ENCODE measurements at places on chromosomes 4 and X.

- DNase-seq, result no peak
These were observed 7.1 kb upstream of the CNOT6L start for GRCh38 chr4:77826275-77826674.

GRCh38 chr4:41882625-41883347 is 52.4 kb upstream of the TMEM33 start:
- peak; percentile 89 for DNase-seq

- DNase-seq, result no peak
These were observed 21.1 kb downstream of the FLNA start for GRCh38 chrX:154353172-154353843.

DNA sequence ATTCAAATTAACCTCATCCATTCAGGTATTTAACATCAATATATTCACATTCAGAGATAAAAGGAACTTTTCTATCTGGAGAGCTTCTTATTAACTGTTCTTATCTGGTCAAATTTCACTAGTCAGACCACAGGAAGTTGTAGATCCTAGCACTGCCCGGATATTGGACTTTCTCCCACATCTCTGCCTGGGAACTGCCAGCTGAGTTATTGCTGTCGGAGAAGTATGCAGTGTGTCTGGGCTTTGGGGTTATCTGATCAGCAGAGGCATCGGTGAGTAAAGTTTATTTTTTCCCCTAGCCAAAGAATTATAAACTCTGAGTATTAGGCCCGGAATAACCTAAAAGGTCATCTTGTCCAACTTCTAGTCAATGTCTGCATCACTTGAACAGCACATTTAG is 45.1 kb downstream of the OR13H1 start:
- DNase-seq, result no peak

GRCh38 chr4:110963662-110964280 is 340.9 kb upstream of the PITX2 start:
- no peak for DNase-seq

- DNase-seq, result no peak
These were observed 189.9 kb upstream of the ANXA3 start for GRCh38 chr4:78361621-78362120.

- no peak for DNase-seq
These were observed 25.6 kb upstream of the SMIM10L2A start for GRCh38 chrX:135396109-135396508.

DNA sequence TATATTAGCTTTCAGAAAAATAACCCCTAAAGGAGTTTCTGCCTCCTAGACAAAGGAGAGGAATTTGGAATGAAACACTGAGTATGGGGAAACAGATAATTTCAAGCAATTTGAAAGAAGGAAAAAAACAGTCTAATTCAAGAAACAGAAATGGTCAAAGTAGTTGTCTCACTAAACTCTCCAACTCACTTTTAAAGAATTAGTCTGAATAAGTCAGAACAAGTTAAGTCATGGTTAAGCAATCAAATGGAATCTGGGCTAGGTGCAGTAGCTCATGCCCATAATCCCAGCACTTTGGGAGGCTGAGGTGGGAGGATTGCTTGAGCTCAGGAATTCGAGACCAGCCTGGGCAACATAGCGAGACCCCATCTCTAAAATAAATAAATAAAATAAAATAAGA is 95.7 kb upstream of the GRIA3 start:
- DNase-seq, result no peak

GRCh38 chr4:88585917-88586316 is 6.4 kb upstream of the HERC3 start:
- DNase-seq, result no peak

- DNase-seq, result no peak
These were observed 199.4 kb upstream of the CENPE start for GRCh38 chr4:103397541-103397940.

- DNase-seq, result no peak
These were observed 399.5 kb downstream of the NKX6-1 start for GRCh38 chr4:84099599-84099998.

DNA sequence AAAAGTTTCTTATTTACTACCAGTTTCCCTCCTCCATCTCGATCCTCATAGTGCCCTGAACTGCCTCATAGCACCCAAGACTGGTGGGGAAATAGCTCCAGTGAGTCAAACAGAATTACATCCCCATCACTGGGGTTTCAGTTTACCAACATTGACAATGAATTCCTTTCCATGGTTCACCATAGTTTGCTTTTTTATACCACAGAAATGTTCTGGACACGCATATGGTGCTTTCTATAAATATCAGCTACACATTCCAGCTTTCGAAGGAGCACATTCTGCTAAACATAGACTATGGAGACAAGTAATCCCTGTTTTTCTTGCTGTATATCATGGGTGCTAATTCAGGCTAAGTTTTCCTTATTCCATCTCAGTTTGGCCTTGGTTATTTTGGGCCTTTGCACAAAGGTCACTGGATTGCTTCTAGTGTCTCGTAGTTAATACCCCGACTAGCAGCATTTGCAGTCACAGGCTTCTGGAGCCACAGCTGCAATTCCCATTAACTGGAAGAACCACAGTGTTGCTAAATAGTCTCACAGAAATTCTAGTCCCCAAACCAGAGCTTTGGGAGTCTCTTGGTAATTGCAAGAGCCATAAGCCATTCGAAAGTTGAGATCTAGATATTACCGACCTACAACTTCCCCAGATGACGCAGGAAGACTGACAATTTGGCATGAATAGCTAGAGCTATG is 53.4 kb upstream of the TRPC3 start:
- no peak for DNase-seq

- DNase-seq, result no peak
These were observed 46.8 kb downstream of the USP46 start for GRCh38 chr4:52612341-52612740.

GRCh38 chr4:537436-538264 is 38.4 kb downstream of the TMEM271 start:
- DNase-seq, result peak; percentile 68

DNA sequence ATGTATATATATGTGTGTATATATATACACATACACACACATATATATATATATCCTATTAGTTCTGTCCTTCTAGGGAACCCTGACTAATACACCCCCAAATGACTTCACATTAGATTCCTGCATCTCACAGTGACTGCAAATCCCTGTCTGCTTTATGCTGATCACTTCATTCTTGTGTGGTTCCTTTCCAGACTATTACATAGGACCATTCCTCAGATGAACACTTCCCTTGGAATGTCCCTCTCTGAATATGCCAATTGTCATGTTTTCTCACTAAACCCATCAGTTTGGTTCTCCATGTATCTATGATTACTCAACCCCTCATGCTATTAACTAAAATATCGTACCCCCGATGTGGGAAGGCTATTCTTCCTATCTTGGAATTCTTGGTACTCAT is 605.2 kb upstream of the NR3C2 start:
- DNase-seq, result no peak

GRCh38 chrX:39459204-39459603 is 638.6 kb downstream of the BCOR start:
- DNase-seq, result no peak

GRCh38 chrX:130834149-130834548 is 68.9 kb downstream of the ENOX2 start:
- DNase-seq, result no peak

GRCh38 chrX:42242004-42242403 is 318.6 kb upstream of the CASK start:
- DNase-seq, result no peak

DNA sequence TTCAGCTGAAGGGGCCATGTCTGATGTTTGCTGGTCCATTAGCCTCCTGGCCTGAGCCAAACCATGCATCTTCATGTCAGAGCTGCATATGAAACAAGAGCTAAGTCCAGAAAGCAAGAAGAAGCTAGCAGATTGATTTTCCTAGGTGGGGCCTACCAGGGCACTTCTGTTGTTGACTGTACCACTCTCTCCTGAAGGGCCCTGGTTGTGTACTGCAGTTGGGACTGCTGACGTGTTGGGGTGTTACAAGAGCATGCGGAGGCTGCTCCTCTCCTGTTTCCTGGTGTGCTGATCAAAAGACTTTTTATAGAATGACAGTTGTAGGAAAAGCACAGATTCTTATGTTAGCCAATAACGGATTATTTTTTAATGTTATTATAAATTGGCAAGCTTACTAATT is 145.1 kb downstream of the TBL1X start:
- no peak for DNase-seq

GRCh38 chrX:49193542-49193964 is 6.4 kb downstream of the SYP start:
- no peak for DNase-seq

DNA sequence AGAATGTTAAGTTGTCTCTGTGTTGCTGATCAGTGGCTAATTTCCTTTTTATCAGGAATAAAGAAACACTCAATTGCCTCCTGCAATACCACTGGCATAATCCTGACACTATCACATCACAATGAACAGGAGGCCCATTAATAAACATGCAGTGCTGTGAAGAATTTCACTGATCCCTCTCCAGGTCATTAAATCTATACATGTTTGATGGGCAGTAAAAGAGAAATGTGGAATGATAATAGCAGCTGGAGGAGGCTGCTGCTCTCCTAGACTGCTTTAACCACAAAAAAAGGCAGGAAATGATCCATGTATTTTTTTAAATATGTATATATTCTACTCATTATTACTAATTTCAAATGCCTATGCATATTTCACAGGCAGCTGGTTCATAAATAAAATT is 202.1 kb downstream of the CENPC start:
- no peak for DNase-seq

DNA sequence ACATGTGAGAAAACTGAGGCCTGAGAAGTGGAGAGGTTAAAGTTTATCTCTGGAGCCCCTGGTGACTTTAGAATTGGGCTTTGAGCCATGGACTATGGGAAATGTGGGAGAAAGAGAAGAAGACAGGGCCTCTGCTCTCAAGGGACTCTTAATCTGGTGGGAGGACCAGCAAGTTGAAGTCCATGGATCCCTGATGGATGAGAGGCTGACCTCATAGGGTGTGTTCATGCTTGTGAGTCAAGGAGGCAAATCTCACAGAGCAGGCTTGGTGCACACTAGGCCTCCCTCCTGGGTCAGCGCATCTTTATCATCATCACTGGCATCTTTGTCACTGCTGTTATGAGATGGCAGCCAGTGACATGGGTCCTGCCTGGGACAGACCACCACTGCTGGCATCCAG is 211.9 kb downstream of the AFAP1 start:
- DNase-seq, result no peak

GRCh38 chr4:107247738-107248137 is 211.6 kb upstream of the DKK2 start:
- DNase-seq, result no peak

DNA sequence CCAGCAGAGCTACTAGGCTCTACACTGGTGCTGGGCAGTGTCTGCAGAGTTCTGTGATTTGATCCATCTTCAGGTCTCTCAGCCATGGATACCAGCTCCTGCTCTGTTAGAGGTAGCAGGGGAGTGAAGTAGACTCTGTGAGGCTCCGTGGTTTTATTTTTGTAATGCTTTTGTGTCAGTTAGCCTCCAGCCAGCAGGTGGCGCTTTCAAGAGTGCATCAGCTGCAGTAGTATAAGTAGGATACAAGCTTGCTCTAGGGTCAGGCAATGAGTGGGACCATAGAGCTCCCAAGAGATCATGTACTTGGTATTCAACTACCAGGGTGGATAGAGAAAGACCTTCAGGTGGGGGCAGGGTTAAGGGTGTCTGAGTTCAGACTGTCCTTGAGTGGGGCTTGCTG is 362.5 kb upstream of the TRAM1L1 start:
- DNase-seq, result no peak

- peak; percentile 72 for DNase-seq
These were observed 122.6 kb upstream of the CXorf66 start for GRCh38 chrX:140087875-140088274.

DNA sequence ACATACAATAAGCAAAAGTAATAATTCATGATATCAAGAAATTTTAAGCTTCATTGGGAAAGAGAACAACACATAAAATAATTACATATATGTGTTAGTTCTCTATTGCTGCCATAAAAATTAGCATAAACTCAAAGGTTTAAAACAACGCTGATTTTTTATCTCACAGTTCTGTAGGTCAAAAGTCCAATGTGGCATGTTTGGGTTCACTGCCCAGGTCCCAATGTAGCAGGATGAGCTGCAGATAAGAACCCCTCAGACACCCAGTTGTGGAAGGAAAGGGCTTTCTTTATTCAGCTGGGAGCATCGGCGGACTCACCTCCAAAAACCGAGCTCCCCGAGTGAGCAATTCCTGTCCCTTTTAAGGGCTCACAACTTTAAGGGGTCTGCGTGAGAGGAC is 13.1 kb upstream of the MAGEB16 start:
- DNase-seq, result no peak

- DNase-seq, result no peak
These were observed 23.4 kb downstream of the DHX15 start for GRCh38 chr4:24560868-24561368.

DNA sequence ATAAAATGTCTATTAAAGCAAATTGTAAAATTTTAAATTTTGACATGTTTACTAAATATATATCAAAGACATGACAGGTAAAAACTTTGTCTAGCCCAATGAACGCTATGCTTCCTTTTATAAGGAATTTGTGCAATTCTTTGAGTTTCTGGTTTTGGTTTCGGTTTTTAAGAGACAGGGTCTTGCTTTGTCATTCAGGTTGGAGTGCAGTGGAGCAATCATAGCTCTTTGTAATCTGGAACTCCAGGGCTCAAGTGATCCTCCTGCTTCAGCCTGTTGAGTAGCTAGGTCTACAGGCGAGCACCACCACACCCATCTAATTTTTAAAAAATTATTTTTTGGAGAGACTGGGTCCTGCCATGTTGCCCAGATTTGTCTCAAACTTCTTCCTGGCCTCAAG is 60.7 kb downstream of the BLTP1 start:
- DNase-seq, result no peak

GRCh38 chrX:79065696-79066095 is 78.8 kb upstream of the GPR174 start:
- DNase-seq, result peak; percentile 48

DNA sequence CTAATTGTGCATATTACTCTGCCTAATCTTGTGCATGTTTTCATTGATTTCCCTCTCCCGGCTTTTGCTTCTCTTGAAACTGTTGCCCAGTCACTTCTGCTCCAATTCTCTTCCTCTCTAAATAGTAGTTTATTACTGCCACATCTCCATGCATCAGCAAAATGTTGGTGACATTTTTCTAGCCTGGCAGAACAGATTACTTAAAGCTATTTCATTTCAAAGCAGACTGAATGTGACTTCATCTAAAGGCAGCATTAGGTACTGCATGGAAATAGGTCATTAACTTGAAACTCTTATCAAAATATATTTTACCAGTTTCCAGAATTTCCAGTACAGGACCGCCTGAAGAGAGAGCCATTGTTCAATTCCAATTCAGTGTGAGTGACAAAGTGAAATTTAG is 52.4 kb downstream of the HPGDS start:
- DNase-seq, result no peak

DNA sequence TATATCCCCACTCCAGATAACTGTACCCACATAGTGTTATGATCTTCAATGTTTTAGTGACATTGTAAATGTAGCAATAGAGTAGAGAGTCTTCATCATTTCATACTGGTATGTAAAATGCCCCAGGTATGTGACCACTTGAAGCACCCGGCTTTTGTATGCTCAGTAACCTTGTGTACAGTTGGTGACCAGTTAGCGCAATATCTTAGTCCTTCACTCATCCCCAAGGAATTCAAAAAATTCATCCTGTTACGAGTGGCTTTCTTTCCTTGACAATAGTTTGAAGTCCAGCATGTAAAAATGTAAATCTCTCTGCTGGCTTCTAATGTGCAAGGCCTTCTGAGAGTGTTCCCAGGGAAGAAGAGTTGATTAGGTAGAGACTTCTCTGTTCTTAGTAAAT is 145.6 kb downstream of the ARX start:
- DNase-seq, result no peak

Data from spleen (tissue), 13 donors.